ENCODE measurements at places on chromosomes 3 and 15.
A peak's percentile ranks its signal among the peaks of the same experiment; 100 is the strongest.

DNA sequence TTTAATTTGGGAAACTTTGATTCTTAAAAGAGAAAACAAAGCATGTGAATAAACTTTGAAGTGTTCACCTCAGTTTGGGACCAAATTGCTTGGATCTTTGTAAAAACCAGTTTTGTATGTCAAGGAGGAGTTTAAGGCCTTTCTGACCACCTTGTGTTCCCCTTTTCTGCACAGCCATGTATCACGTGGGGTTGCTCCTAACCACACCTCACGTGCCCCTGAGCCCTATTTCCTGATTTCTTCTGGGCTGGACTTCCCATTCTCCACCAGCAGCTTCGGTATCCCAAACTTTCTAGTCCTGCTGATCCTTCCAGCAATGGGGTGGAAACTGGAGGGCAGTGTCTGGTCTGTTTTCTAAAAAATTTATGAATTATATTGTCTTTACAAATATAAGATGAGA, 76.4 kb upstream of the STT3B start:
- DNase-seq: no peak

- DNase-seq: no peak
Measured at GRCh38 chr3:50418850-50419249, 59.5 kb upstream of the TMEM115 start.

DNA sequence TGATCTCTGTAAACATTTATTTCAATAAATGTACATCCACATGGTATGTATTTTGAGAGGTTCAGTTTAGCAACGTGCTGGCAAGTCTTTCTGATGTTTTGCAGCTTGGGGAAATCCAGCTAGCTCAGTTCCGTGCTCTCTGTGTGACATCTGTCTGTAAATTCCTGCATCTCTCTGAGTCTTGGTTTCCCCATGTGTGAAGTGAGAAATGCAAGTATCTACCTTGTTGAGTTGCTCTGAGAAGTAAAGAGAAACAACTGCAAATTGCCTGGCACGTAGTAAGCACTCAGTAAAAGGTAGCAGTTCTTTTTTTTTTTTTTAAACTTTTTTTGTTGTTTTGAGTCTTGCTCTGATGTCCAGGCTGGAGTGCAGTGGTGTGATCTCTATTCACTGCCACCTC, 30.2 kb upstream of the MORF4L1 start:
- no peak for DNase-seq

DNA sequence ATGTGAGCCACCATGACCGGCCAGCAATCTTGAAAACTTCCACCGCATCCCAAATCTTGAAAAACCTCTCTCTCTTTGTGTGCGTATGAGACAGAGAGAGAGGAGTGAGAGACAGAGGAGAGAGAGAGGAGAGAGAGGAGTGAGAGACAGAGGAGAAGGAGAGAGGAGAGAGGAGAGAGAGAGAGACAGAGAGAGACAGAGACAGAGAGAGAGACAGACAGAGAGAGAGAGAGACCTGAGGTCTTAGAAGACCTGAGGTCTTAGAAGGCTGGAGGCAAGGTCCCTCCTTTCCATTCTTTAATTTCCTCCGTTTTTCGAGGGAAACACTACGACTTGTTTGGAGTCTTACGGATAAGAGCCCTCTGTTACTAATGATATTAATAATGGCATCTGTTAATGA, 39.5 kb downstream of the TMEM40 start:
- DNase-seq: no peak

DNA sequence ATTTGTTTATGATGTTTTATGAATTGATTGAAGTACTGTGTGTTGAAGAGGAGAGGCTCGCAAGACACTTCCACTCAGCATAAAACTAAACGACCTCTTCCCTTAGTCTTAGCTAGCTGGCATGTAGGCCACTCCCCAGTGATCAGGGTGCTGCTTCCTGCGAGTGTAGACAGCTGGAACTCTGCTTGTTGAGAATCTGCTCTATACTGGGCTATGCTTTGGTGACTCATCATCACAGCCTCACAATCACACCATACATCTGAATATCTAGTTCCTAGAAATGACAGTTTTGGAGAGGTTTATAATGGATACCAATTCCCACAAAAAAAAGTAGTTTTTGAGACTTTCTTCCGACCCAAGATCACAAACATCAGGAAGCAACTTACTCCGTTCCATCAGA, 1.5 kb upstream of the SLC24A5 start:
- no peak for DNase-seq

GRCh38 chr3:141828890-141829289, 47.6 kb upstream of the ATP1B3 start:
- no peak for DNase-seq

GRCh38 chr3:3353153-3353552, 173.7 kb upstream of the CRBN start:
- DNase-seq: no peak

- no peak for DNase-seq
Measured at GRCh38 chr3:15403495-15403894, 23.8 kb downstream of the METTL6 start.

- DNase-seq: no peak
Measured at GRCh38 chr15:76153241-76154197, 93.7 kb downstream of the TMEM266 start.

DNA sequence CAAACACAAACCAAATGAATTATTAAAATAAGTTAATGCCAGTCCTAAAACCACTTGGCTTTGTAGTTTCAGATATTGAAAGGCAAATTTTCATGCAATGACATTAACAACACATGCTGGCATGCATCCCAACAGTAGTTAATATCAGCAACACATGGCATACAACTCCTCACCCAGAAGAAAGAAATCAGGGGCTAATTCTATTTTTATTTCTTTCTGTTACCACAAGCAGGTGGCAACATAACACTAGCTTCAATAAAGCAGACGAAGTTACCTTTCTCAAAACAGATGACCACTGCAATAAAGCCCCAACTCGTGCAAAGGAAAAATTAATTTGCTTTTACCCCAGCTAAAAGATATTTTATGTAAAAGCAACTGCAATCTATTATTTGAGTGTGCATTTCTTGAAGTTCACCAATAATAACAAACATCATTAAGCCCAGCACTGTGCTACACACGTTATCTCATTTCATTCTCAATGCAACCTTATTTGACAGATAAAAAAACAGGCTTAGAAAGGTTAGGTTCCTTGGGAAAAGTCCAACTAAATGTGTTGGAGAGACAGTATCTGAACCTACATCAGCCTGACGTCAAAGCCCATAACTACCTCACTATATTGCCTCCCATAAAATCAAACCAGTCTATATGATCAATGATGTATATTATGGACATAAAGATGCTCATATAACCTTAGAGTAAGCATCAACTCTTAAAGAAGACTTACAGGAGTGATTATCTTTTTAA, 2.8 kb downstream of the TOP2B start:
- no peak for DNase-seq

- DNase-seq: no peak
Measured at GRCh38 chr3:81299481-81299880, 462.0 kb downstream of the GBE1 start.

GRCh38 chr3:188036375-188037194, 117.4 kb upstream of the LPP start:
- DNase-seq: no peak

DNA sequence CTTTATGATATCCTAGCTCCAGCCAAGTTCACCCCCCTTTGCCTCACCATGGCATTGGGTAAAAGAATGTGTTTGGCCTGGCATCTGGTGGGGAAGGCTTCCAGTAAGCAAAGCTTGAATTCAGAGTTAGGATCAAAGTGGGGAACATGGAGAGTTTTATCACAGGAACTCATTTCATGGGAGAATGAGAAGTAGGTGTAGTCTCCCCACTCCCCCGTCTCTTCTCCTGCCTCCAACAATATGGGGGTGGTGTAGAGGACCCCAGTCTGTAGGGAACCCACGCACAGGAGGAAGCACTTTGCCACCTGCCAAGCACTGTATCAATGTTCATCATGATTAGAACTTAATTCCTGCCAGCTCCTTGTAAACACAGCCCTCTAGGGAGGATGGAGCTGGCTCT, 200.5 kb downstream of the UACA start:
- no peak for DNase-seq

DNA sequence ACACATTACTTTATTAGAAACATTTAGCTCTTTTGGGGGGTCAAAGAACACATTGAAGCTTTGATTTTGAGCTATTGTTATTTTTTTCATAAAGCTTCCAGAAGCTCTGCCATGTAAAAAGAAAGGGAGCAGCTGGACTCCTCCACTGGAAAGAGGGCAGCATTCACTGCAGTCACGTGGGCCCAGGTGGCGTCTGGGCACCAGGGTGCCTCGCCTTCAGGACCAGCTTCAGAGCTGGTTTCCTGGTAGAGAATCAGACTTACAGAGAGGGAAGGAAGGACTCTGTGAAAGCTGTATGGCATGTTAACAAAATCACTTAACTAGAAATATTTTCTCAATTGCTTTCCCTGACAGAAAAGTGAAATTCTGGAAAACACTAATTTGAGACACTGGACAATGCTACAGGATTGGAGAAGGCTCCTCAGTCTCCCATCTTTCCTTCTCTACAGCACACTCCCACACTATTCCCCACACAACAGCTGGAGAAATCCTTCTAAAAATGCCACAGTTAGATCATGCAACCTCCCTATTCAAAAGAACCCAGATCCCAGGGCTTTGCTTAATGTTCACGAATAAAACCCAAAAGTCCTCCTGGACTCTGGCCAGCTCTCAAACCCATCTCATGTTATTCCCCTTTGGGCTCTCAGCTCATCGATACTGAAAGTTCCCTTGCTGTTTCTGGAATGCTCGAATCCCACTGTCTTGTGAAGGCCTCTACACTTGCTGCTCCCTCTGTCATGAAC, 83.2 kb downstream of the NFKBIZ start:
- DNase-seq: no peak

- no peak for DNase-seq
Measured at GRCh38 chr3:109642025-109642424, 304.7 kb upstream of the DPPA4 start.

- no peak for DNase-seq
Measured at GRCh38 chr3:175316799-175317198, 457.7 kb downstream of the NAALADL2 start.

DNA sequence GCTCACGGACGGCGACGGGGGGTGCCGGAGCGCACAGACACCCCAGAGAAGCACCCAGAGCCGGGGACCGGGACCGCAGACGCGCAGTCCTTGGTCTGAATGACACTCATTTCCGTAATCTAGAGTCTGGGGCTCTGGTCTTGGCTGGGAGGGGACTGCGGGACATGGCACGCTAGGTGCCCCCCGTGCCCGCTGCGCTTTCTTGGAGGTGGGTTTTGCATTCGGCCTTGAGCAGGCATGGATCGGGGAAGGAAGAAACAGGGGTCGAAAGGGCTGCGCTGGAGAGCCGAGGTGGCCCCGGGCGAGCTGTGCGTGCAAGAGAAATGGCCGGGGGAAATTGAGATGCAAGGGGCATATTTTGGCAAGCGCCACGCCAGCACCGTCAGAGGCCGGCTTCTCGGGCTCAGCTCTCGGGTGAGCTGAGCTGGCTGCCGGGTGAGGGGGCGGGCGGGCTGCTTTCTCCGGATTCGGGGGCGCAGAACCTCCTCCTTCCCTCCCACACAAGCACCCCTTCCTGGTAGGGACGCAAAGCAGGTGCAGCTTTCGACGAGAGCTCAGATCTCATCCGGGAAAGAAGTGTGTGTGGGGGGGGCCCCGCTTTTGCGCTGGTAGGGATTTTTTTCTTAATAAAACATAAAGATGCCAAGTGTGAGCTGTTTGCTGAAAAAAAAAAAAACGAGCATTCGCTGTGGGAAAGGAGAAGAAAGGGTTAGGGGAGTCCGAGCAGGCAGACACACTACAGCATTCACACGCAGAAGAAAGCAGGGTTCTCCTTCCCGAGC, 963 bp upstream of the NTRK3 start:
- DNase-seq: peak; percentile 35

DNA sequence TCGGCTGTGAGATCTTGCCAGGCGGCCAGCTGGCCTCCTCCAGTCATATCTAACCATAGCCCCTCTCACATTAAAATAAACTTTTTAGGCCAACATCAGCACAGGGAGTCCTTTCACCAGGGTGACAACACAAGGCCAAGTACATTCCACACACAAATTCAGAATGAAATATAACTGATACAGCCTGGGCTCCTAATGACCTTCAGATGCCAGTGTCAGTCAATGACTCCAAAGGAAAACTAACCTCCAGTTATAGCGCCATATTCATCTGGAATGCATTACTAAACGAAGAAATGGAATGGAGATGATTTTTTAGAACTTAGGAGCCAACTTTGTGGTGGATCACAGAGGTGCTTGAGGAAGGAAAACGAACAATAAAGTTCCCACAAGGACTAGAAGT, 205.4 kb downstream of the GREM1 start:
- no peak for DNase-seq

DNA sequence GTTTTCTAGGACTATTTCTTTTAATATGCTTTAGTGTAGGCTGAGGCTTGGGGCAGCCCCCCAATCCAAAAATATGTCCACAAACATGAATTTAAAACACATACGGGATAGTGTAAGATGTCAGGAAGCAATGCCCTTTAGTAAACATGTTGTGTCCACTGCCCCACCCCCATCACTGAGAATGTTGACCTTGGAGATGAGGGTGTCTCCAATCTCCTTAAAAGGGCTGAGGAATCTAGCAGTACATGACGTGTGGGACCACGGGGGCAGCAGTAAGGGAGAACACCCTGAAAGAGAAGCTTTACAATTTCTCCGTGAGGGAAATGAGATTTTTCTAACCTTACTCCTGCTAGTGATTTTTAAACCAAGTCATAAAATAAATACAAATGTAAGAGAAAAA, 84.7 kb downstream of the SQOR start:
- no peak for DNase-seq

- DNase-seq: no peak
Measured at GRCh38 chr15:34854232-34854631, 58.9 kb upstream of the ACTC1 start.

GRCh38 chr15:88717382-88718031, 78.7 kb downstream of the ISG20 start:
- DNase-seq: no peak

GRCh38 chr15:94122516-94122915, 108.8 kb upstream of the MCTP2 start:
- DNase-seq: no peak

DNA sequence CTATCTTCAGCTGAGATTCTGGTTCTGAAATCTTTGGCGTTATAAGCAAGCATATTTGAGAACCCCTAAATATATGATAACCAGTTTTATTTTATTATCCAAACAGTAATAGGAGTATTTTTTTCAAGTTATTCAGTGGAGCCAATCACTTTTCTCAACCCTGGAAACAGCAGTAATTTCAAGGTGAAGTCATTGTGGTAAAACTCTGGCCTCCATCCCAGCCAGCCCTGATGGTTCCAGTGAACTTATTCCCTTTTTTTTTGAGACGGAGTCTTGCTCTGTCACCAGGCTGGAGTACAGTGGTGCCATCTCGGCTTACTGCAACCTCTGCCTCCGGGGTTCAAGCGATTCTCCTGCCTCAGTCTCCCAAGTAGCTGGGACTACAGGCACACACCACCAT, 545.4 kb upstream of the IL12A start:
- DNase-seq: no peak

GRCh38 chr15:90300988-90301706, 35.7 kb downstream of the NGRN start:
- peak; percentile 67 for DNase-seq

DNA sequence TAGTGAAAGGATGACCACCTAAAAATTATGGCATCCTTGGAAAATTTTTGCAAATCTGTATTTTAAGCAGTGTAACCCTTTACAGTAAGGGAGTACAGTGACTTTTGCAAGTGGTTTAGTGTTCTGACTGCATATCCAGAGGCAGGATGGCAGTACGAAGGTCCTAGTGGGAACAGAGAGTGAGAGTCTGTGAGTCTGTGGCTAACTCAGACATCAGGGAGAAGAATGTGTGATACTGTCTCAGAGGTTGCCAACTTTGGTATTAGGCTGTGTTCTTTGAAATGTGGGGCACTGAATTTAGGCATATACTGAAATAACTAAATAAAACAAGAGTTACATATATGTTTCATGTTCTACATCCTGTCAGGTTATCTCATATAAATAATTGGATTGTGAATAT, 25.7 kb downstream of the PRKCI start:
- DNase-seq: no peak

All from stimulated activated CD4-positive, alpha-beta T cell treated with anti-CD3 and anti-CD28 coated beads, Interleukin-2, amount 100 ng/mL, for 24 hours (primary cell).